ENCODE measurements at places on chromosomes 1 and 21. TPM values are rescaled to one million over a fixed set of nuclear protein-coding genes. Genes with fewer than 3 reads are reported as not detected.
A peak's percentile ranks its signal among the peaks of the same experiment; 100 is the strongest.

- DNase-seq, result peak; percentile 13
Measured at GRCh38 chr21:15732290-15732995, 2.7 kb downstream of the USP25 start.

Gene VAV3
- total RNA-seq, result 5.7 TPM

Gene S100A7A
- not detected for total RNA-seq

Gene RORC
- total RNA-seq, result 0.03 TPM

Gene LINGO4
- not detected for total RNA-seq

- DNase-seq, result no peak
Measured at GRCh38 chr1:10866321-10867093, 70.1 kb upstream of the CASZ1 start.

- DNase-seq, result no peak
Measured at GRCh38 chr1:41780322-41780721, 138.4 kb downstream of the HIVEP3 start.

DNA sequence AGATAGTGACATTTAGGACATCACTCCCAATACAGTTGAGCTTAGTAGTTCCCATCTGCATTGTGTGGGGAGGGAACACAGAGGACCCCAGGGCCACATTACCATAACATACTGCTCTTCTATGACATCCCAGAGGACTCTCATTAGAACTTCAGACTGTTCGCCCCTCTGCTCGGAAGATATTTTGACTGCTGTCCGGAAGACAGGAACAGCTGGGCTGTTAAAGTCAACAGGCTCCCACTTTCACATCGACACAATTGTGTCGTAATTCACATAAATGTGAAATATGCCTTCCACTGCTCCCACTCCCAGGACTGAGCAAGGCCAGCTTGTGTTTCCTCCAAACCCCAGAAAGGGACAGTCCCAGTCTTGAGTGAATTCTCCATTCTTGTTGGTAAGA lies 158.4 kb downstream of the SEC16B start:
- DNase-seq, result no peak

GRCh38 chr1:184818646-184819045 lies 64.0 kb upstream of the EDEM3 start:
- no peak for DNase-seq

DNA sequence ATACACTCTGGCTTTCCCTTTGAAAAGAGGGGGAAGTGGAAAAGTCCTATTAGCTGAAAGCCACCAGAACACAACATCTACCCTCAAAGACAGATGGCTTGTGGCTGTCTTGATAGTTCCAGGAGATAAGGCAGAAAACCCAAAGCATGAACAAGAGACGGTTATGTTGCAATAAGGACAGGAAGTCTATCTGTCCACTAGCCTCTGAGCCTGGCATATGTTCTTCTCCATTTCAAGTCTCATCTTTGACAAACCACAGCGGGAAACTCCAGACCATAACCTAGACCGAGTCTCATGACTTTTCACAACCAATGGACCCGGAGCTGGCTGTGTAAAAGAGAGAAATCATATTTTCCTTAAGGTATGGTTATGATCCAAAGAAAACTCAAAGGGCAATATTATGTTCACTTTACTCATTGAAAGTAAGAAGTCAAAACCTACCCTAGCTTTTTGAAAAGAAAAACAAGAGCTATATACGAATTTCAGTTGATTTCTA lies 33.8 kb downstream of the DUSP10 start:
- DNase-seq, result peak; percentile 41

DNA sequence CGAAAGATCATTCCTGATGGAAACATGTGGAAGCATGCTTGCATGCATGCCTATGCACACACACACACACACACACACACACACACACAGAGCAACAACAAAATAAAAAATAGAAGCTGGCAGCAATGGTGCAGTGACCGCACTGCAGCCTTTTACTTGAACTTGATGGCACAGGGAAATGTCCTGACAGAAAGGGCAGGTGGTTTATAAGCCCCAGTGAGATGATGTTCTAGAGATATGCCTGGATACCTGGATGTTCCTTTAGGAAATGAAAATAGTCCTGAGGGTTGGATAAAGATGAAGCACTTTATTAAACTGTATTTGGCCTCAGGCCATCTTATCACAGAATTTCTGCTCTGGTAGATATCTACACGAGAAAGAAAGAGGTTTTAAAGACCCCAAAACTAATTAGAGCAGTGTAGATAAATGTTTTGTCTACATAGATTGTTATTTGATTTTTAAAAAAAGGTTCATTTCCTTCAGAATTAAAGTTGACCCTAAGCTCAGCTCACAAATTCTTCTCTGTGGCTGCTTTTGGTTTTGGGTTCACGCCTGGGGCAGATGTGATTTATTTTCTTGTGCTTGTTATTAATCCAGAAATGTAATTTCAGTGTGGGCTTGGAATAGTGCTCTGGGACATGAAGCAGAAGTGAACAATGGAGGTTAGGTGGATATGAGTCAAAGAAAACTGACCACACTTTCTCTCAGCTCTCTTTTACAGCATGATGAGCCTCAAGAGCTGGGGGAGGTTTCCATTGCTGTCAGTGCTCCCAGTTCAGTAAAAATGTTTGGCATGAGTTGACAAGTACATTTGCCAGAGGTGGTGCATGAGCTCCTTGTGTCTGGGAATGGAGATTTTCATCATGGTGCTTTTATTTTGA lies 22.9 kb downstream of the ADAM30 start:
- DNase-seq, result peak; percentile 87

DNA sequence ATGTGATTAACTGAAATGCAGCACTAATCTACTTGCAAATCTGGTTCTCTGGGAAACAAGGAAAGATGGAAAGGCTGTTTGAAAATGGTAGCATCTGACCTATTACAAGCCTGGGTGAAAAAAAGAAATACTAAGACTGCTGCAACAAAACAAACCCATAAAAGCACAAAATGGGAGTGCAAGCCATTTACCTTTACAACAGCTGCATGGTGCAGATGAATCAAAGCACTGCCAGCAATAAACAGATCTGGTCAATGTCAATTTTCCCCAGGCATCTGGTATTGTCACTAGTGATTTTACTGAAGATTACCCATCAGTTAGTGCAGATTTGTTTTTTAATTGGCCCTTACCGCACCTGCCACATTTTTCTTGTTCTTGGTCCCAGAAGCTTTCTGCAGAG lies 1341.7 kb downstream of the PLA2G4A start:
- DNase-seq, result no peak

GRCh38 chr1:210709701-210710100 lies 381.0 kb downstream of the HHAT start:
- DNase-seq, result peak; percentile 19

DNA sequence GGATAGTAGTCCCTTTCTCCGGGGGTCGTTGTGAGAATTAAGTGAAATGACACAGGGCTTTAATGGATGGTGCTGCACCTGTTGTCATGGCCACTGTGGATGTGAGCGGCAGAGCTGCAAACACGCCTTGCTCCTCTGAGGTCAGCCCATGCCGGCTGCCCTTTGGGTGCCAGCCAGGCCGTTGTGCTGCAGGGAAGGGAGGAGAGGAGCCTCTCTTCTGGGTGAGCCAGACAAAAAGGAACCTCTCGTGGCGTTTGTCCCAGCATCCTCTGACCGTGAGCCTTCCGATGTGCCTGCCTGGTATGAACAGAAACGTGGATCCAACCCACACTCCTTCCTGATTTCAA lies 383.0 kb upstream of the VAMP3 start:
- no peak for DNase-seq

DNA sequence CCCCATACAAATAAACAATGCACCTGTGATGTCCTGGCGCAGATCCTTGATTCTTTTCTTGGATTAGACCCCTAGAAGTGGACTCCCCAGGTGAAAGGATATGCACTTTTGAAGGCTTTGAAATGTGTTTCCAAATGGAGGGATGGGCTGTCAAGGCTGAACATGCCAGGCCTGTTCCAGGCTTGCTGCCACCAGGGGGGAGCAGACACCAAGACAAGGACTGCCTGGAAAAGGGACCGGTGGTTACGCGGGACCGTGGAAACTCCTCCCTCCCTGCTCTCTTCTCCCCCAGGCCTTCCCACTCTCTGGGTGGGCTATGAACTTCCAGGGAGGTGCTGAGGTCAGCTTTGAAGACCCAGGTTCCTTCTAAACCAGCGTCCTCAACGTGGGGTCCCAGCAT lies 12.7 kb downstream of the C1QB start:
- DNase-seq, result peak; percentile 34

DNA sequence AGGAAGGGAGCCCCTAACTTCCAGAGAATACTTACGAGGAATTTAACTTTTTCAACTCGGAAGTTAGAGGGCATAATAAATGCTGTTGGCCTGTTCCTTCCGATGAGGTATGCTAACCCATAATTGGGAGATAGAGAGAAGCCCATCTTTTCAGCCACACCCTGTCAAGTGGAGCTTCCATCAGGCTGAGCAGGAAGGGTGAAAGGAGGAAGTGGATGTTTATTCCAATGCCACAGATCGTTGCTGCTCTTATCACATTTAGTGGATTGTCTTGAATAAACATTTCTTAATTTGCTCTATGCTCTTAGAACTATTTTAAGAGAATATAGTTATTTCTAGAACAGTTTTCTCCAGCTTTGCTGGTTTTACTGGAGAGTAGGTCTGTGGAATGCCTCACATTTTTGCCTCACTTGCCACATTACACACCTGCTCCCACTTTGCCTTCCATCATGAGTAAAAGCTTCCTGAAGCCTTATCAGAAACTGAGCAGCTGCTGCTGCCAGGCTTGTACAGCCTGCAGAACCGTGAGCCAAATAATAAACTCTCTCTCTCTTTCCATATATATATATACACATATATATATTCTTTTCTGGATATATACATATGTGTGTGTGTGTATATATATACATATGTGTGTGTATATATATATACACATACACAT lies 60.0 kb upstream of the RGS21 start:
- no peak for DNase-seq

DNA sequence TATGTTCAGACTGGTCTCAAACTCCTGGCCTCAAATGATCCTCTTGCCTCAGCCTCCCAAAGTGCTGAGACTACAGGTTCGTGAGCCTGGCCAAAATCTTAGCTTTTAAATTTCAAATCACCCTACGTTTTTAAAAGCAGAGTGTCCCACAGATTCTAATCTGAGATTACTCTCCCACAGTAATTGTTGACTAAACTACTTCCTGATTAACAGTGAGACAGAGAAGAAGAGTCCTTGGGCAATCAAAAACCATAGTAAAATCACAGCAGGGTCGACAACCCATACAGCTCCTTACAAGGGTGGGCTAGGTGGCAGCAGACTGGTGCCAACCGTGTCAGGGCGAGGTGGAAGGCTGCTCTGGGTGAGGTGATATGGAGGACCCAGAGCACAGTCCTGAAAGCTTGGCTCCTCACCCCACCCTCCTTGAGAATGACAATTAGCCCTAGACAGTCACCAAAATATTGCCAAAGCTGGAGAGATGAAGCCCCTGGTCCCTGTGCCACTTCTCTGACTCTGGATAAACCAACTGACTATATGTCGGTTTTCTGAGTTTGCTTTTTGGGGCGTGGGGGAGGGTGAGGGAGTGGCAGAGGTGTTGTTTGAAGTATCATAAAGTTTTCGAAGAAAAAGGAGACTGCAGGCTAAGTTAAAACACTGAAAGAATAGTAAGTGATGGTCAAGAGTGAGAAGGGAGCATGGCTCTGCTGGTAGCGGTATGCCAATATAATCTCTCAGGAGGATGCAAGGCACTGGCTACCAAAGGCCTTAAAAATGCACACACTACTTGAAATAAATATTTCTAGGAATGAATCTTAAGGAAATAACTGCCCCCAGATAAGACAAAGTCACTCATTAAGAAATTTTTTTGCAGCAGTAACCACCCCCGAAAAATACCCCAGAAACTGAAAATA lies 86.8 kb downstream of the SLC45A1 start:
- no peak for DNase-seq

GRCh38 chr21:36167541-36167940 lies 10.9 kb downstream of the DOP1B start:
- no peak for DNase-seq

GRCh38 chr1:40394491-40395172 lies 21.1 kb downstream of the SMAP2 start:
- no peak for DNase-seq

Gene TCHH
- total RNA-seq, result under 0.01 TPM

- DNase-seq, result peak; percentile 39
Measured at GRCh38 chr1:69929308-69930057, 275.9 kb downstream of the LRRC40 start.

DNA sequence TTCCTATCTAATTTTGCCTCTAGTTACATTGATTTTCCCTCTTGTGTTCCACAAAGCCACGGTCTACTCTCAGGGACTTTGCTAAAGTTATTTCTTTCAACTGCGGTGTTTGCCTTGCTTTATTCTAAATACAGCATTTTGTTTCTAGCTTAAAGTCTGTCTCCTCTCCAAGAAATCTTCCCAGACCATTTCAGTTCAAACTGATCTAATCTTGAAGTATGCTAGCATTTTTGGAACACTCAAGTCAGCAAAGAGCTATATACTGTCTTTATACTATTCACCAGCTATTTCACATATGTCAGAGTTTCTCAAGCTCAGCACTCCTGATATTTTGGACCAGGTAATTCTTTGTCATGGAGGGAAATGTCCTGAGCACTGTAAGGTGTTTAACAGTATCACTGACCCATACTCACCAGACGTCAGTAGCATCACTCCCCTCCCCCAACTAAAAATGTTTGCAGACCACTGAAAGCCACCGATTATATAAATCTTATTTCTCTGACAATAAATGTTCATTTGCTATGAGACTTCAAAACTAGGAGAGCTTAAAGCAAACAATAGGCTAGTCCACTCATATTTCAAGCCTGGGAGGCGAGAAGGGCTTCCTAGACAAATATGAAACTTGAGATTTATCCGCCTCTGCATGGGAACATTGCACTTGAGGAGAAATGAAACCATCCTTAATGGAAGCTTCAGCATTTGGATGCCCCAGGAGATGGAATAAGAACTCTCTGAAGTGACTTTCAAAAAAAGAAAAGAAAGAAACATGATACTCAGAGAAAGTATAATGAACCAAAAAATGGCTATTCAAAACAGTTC lies 81.1 kb downstream of the KIAA0319L start:
- no peak for DNase-seq

DNA sequence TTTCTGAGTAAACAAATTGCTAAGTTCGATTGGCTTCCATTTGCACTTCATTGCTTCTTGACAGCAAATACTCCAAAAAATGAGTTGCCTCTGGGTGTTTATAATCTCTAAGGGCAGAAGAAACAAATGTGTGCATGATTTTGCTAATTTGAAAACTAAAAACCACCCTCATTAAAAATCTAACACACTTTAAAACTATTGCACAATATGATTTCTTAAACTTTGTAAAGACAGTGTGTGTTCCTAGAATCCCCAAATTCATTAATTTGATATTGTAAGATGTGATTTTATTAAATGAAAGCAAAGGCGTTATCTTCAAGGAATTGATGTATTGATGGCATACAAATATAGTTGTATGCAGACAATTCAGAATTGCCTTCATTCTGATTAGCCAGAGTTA lies 350.9 kb downstream of the OLFM3 start:
- no peak for DNase-seq

- DNase-seq, result no peak
Measured at GRCh38 chr1:184950227-184950626, 24.1 kb downstream of the NIBAN1 start.

Gene MOV10
- 41.5 TPM for total RNA-seq

Gene TMPRSS15
- total RNA-seq, result 0.07 TPM

GRCh38 chr1:61013946-61014667 lies 68.3 kb upstream of the NFIA start:
- no peak for DNase-seq
